Activated CD4-positive, alpha-beta T cell treated with anti-CD3 and anti-CD28 coated beads, Interleukin-2, amount 50 U/mL, for 24 hours (primary cell): ENCODE measurements at places on chromosomes 4 and X.
A peak's percentile ranks its signal among the peaks of the same experiment; 100 is the strongest.

GRCh38 chr4:88158489-88159228 lies at the start of gene ABCG2:
ABCG2 (minus strand) TSS chr4:88158639; CDS start chr4:88139995, 18,644 bp downstream.
- DNase-seq: peak; percentile 18

DNA sequence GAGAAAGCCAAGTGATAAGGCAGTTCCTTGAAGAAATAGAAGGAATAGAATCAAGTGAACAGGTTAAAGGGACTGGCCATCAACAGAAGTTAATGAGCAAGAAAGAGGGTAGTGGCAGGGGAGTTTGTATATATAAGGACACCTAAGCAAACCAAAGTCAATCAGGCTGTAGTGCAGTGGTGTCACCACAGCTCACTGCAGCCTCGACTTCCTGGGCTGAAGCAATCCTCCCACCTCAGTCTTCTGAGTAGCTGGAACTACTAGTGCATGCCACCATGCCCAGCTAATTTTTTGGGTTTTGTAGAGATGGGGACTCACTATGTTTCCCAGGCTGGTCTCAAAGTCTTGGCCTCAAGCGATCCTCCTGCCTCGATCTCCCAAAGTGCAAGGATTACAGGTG lies 15.9 kb downstream of the ACOT9 start:
- no peak for DNase-seq

DNA sequence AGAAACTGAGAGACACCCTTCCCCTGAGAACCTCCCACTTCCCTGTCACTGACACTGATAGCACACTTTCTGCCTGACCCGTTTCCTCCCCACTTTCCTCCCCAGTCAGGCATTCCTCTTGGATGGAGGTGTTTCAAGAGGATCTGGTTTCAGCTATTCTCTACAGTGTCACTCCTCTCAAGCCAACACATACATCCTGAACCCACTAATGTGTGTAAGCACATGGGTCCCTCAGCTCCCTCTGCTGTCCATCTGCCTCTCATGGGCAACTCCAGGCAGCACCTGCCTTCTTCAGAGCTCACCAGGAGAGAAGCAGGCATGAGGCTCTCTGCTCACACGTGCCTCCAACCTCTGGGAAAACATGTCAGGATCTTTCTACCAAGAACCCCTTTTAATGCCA lies 207.6 kb downstream of the NAF1 start:
- DNase-seq: no peak

DNA sequence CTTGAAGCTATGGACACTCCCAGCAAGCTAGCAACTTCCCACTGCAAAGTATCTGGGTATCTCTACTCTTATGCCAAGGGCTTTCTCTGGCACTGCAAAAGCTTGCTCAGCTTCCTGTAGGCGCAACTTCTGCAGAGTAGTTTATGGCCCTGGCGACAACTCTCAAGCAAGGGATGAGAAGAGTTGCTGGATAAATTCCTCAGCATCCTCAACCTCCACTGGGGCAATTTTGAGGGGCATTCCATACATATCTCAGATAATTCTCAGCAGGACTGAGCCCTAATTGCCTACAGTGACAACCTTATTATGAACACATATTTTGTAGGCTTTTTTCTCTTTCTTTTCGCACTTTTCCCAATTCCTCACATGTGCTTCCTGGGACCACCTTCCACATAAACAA lies 31.2 kb upstream of the TAB3 start:
- no peak for DNase-seq

DNA sequence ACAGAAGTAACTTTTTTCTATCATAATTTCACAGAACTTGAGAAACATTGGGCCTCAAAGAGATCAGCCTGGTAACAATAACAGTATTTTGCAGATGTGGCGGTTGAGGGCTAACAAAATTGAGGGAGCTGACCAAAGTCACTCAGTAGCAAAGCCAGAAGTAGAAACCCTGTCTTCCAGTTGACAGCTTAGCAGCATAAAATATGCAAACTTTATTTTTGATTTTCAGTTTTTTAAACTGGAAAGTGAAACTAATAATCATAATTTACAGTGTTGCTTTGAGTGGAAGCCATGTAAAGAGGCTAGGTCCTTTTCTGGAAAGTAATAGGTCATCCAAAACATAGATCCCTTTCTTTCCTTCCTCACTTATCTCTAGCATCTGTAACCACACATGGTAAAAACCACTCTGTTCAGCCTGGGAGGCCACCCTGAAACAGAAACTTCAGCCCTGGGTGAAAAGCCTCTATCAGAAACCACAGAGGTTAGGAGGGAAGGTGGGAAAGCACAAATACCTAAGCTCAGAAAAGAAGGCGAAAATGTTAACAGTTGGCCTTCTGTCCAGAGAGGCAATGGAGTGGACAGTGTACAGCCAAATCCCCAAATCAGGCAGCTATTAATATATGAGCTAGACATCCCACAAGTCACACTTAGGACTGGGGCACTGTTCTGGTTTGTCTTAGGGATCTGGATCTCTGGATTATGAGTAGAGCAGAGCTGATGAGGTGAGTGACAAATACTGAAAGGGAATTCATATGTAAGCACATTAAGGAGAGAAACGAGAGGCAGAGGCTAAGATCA lies 61.1 kb upstream of the ARSJ start:
- no peak for DNase-seq

DNA sequence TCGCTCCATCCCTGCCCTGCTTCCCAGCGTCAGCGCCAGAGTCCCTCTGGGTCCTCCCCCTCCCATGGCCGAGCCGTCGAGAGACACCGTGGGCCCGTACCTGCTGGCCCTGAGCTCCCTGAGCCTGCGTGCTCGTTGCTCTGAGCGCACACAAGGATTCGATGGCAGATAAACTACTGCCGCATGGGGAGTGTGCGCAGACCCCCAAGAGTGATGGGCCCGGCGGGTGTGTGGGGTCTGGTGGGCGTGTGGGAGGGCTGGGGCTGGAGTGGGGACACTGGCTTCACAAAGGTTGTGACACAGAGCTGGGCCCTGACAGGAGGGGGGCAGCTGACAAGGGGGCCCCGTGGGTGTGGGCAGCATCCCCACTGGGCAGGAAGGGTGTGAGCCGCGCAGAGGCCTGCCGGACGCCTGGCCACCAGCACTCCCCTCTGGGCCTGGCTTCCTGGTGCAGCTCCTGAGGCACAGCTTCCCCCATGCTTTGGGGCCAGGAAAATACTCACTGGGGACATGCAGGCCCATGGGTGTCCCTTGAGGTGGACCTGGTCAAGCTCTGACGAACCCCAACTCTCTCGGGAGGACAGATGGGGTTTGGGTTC lies 4.8 kb upstream of the RGS12 start:
- no peak for DNase-seq

- DNase-seq: no peak
Observed at GRCh38 chrX:104288269-104288668, 33.5 kb upstream of the ESX1 start.

DNA sequence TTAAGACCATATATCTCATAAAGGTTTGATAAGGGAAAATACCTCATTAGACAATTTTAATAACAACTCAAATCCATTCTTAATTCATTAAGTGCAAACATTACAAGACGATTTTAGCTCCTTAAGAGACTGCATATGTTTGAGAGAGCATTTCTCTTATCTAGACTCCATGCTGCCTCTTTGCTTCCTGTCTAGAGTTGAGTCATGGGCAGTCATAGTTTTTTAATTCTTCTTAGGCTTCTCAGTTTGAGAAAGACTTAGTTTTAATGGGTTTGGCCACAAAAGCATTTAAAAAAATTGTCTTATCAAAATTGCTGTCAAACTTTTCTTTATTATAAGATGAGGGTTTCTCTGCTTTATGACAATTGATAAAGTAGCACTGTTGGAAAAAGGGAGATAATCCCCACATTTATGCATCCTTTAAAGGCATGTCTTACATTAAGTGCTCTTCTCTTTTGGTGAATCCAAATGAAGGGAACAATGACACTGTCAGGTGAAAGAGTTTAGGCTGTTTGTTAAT lies 713.4 kb downstream of the PCDH18 start:
- no peak for DNase-seq

DNA sequence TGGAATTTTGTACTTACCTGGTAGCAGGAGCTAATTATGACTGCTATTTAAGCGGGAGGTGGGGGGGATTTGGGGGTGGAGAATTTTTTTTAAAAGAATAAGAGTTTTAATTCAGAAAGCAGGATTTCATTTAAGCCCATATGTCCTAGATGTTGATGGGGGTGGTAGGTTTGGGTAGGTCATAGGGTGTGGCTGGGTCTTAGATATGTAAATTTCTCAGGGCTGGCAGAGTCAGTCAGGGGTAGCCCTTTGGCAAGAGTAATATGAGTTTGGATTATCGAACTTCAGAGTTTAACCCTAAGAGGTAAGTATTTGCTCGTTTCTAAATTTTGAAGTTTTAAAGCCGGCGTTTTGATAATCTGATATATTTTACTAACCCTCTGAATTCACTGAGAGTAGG lies 35.2 kb upstream of the COX18 start:
- no peak for DNase-seq

GRCh38 chr4:182062936-182063335 lies 180.3 kb upstream of the TENM3 start:
- DNase-seq: no peak

GRCh38 chr4:88446124-88446523 lies 10.8 kb upstream of the HERC5 start:
- no peak for DNase-seq

- DNase-seq: no peak
Observed at GRCh38 chr4:24212642-24213041, 322.8 kb upstream of the PPARGC1A start.

DNA sequence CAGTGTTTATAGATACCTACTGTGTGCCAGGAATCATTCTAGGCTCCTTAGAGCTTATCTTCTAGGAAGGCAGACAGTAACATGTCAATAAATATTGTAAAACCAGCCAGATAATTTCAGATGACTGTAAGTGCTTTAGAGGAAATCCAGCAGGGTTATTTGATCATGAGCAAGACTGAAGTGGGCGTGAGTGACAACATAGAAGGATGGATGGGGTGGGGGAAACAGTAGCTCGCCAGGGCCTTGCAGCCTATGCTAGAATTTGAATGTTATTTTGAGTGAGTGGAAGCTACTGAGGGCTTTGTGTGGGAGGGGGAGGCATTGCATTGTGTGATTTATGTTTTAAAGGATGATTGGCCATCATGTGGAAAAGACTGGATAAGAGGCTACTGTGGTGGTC lies 6.7 kb downstream of the SRD5A3 start:
- no peak for DNase-seq

DNA sequence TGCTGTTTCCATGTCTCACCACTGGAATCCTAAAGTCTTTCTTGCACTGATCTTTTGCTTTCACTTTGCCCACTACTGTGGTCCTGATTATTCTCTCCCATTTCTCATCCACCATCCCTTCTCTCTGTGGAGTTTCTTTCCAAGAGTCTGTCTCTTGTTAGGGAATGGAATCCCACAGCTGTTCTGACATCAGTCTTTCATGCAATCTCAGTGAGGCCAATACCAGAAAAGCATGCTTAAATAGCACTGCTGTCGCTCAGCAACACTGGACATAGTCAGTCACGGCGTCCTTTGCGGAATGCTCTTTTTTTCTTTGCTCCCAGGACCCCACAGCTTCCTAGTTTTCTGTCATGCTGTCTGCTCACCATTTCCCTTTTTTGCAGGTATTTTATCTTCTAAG lies 20.1 kb downstream of the SLITRK4 start:
- no peak for DNase-seq

DNA sequence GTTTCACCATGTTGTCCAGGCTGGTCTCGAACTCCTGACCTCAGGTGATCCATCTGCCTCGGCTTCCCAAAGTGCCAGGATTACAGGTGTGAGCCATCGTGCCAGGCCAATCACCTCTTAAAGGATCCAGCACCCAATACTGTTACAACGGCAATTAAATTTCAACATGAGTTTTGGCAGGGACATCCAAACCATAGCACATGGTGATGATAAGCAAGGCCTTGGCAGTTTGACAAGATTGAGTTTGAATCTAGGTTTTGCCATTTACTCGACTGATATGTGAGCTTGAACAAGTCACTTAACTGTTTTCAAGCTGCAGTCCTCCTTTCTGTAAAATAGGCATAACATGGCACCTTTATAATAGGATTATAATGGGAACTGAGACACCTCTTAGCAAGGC lies 84.1 kb downstream of the GPR82 start:
- DNase-seq: no peak

DNA sequence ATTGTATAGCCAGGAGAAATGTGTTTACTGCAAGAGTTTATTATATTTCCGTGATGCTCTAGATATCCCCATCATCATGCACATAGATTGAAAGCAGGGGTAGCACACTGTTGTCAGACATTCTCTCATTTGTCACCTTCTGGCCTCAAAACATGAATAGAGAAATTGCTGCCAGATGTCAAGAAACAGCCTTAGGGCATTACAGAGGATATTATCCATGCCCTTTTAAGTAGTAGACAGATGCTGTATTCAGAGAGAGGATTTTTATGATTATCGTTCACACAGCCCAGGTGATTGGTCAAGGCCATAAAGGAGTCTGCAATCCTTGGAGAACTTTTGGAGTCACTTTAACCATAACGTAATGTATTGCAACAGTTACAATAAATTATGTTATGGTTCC lies 1961.5 kb upstream of the TENM3 start:
- no peak for DNase-seq

DNA sequence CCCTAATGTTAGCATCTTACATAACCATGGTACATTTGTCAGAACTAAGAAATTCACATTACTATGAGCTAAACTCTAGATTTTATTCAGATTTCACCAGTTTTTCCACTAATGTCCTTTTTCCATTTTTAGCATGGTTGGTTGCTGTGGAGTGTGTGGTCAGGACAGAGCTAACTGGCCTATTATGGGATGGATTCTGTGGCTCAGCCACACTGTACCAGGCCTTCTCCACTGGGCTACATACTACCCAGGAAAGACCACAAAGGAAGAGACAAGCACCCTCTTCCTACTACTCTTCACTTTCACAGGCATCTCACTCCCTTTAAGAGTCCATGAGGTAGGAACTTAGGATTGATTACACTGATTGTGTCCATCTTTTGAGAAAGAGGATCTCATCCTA lies 67.4 kb downstream of the ZNF827 start:
- DNase-seq: no peak

- no peak for DNase-seq
Observed at GRCh38 chrX:47960406-47960805, 43.4 kb downstream of the ZNF182 start.

- DNase-seq: no peak
Observed at GRCh38 chr4:85861064-85861765, 386.3 kb downstream of the ARHGAP24 start.

- DNase-seq: no peak
Observed at GRCh38 chr4:89129080-89129640, 17.8 kb downstream of the TIGD2 start.

GRCh38 chrX:20233336-20233735 lies 33.4 kb downstream of the RPS6KA3 start:
- no peak for DNase-seq

- no peak for DNase-seq
Observed at GRCh38 chr4:39522068-39522467, 5.2 kb downstream of the UGDH start.

GRCh38 chr4:38071801-38072431 lies 111.7 kb downstream of the PTTG2 start:
- no peak for DNase-seq
